ENCODE measurements at places on chromosomes 2 and 18. TPM values are rescaled to one million over a fixed set of nuclear protein-coding genes. Genes with fewer than 3 reads are reported as not detected.

ASTL gene
- total RNA-seq, result not detected

ANKRD30B gene
- 1.6 TPM for total RNA-seq

ASPRV1 gene
- 0.80 TPM for total RNA-seq

TXNDC2 gene
- total RNA-seq, result 0.10 TPM
